ENCODE measurements at places on chromosomes 16 and 17.

DNA sequence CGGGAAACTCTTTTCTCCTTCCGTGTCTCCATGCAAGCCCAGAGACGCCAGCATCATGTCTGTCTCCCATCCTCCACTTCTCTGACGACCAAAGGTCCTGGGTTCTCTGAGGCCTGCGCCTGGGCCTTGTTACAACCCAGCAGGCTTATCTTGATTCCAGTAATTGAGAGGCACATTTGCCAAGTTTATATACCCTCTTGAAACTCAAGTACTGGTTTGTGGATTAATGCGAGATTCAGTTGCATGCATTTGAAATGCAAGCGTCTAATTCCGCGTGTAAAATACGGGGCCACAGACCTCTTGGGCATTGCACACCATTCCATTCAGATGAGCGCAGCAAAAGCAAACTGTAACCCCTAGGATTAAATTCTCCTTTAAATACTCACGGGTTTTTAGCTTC, 28.7 kb upstream of the CRISPLD2 start:
- no peak for DNase-seq

GRCh38 chr17:6269478-6269877, 165.4 kb downstream of the AIPL1 start:
- DNase-seq, result no peak

DNA sequence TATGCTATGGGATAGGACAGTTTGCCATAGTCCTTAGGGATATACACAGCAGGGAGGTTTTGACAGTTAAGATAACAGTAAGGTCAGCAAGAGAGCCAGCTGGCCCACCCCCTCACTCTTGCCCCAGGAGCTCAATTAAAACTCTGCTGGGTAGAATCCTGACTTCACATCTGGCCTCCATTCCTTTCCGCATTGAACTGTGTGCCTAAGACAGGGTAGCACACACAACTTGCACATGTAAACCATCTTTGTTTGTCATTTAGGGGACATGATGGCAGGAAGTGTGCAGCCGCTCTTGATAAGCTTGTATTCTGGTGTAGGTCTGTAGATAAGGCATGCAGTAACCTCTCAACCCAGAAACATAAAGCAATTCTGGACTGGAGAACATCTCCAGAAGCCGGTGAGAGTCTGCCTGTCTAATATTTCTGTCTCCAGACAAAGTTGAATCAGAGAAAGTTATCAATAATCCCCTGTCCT, 5.2 kb downstream of the MINK1 start:
- no peak for DNase-seq

DNA sequence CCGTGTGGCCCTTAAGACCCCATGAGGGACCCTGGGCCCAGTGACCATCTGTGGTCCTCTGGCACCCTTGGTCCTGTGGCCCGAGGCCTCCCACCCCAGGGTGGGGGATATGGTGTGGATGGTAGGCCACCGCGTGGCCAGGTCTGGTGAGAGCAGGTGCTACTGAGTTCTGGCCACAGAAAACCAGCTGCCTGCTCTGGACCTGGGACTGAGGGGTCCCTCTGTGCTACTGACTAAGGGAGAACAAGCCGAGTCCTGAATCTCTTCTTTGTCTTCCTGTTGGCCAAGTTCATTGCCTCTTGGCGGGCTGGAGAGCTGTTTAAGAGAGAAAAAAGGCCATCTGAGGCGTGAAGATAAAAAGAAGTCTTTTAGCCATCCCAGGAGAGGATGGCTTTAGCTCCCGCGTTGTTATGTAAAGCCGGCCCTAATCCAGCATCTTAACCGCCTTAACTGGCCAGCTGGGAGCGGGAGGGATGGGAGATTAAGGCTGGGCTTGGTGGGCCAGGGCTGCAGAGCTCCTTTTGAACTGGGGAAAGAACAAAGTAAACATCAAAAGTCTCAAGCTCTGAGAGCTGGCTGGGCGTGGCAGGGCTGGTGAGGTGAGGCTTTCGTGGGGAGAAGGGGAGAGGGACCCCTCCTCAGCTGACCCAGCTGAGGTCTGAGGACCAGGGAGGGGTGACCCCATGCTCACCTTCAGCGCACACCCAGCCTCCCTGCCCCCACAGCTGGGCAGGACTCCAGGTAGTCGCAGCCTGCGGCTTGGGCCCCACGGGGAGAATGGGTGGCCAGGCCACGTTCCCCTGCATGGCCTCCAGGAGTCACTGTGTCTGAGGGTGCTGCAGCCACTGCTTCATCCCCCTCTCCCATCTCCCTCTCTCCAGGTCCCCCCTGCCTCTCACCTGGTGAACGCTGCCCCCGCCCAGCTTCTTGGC, 62.4 kb downstream of the NKD1 start:
- no peak for DNase-seq

GRCh38 chr16:27058299-27058698, 8.4 kb upstream of the C16orf82 start:
- no peak for DNase-seq

GRCh38 chr16:65178151-65178550, 56.3 kb upstream of the CDH11 start:
- DNase-seq, result no peak

DNA sequence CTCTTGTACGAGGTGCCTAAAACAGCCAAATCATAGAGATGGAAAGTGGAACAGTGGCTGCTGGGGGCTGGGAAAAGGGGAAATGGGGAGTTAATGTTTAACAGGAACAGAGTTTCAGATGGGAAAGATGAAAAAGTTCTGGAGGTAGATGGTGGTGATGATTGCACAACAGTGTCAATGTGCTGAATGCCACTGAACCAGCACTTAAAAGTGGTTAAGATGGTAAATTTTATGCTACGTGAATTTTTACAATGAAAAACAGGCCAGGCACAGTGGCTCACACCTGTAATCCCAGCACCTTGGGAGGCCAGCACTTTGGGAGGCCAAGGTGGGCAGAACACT, 130.4 kb downstream of the C16orf78 start:
- no peak for DNase-seq

- no peak for DNase-seq
Observed at GRCh38 chr16:88713568-88714419, 7.5 kb downstream of the CTU2 start.

DNA sequence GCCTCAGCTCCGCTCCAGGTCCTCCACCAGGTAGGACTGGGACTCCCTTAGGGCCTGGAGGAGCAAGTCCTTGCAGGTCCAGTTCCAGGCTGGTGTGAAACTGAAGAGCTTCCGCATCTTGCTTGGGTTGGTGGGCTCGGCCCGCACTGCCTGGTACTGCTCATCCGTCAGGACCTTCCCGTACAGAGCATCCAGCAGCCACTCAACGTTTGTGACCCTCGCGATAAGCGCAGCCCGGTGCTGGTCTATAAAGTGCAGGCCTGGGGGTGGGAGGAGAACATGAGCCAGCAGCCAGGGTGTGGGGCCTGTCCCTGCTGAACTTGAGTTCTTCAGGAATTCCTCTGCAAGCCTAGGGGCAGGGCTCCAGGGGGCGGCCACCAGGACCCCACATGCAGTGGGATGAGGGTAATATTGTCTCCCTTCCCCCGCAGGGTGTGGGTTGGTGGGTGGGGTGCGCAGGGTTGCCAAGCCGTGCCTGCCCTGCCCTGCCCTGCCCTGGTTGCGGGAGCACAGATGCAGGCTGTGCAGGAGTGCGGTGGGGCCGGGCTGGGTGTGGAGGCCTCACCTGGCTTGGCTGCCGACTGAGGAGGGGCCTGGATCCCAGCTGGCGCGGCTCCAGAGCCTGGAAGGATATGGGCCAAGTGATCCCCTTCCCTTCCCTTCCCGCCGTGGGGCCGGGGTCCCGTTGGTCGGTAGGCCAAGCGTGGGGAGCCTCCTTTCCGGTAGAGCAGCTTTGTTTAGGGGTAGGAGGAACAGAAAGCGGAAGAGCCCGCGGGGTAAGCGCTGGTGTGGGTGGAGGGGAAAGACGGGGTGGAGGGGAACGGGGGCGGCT, 762 bp downstream of the PYCARD start:
- DNase-seq, result no peak

DNA sequence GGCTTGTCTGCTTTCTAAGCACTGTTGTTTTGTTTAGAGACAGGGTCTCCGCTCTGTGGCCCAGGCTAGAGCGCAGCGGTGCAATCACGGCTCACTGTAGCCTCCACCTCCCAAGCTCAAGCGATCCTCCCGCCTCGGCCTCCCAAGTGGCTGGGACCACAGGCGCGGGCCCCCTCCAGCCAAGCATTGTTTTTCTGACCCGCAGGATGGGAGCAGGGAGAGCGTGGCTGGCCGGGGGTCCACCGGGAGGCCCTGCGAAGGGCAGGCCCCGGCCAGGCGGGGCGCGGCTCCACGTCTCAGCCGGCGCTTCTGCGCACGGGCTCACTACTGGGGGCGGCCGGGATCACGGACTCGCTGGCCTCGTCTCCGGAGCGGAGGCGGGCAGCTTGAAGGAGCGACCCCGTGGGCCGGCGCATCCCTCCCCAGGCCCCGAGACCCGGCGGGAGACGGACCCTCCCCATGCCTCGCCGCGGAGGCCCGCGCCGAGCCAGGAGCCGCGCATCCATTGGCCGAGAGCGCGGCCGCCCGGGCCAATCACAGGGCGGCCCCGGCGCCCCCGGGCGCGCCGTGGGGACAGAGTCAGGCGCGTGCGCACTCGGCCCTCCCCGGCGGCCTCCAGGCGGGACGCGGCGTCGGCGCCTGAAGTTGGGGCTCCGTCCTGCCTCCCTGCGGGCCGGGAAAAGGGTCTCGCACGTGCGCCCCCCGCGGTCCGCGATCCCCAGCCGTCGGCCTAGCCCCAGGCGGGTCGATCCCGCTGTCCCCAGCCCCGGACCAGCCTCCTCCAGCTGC, 24.9 kb downstream of the ACTG1 start:
- DNase-seq, result peak; percentile 52

- DNase-seq, result no peak
Observed at GRCh38 chr16:82639666-82640336, 13.0 kb downstream of the CDH13 start.

Measured in stimulated activated CD4-positive, alpha-beta T cell treated with anti-CD3 and anti-CD28 coated beads, Interleukin-12 subunit alpha, Interleukin-12 subunit beta, amount 100 ng/mL, for 48 hours (primary cell).